ENCODE measurements at places on chromosomes 1 and 21. TPM values are rescaled to one million over a fixed set of nuclear protein-coding genes. Genes with fewer than 3 reads are reported as not detected.

The DDR2 gene
- total RNA-seq = 146 TPM

DNA sequence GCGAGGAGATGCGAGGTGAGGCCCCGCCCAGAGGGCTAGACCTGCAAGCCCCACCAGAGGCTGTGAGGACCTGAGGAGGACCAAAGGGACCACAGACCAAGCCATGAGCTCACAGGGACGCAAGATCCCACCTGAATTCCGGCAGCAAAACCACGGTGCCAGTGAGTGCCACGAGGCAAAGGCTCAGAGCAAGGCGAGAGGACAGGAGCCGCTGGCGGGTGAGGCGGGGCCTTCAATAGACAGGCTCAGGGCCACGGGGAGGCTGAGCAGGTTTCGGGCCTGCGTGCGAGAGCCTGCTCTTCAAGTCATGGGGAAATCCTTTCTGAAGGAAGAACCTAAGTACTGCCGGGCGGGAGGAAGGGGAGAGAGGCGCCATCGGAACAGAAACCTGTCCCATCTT is 7.1 kb upstream of the TMEM240 start:
- H3K36me3 ChIP-seq = no peaks in the 10 kb centered on the region
- no peak overlapping the region for H3K4me3 ChIP-seq
- H3K27ac ChIP-seq = no peak overlapping the region

DNA sequence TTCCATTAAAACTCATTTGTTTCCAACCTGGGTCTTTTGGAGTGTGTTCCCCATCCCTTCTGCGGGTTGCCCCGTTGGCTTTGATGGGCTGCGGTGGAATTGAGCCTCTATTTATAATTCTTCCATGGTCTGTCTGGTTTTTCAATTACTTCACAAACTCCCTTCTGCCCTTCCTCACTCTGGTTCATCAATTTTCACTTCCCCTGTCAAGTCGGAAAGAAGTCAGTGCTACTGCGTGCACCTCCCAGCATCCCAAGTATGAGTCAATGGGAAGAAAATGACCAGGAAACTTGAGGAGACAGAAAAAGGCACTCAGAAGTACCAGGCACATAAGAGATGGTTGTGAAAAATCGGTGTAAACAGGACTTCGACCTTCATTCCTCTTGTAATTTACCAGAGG is 126.2 kb downstream of the KAZN start:
- no peaks in the 10 kb centered on the region for H3K27me3 ChIP-seq
- H3K4me1 ChIP-seq = no peaks in the 10 kb centered on the region
- no peak overlapping the region for H3K4me3 ChIP-seq
- DNase-seq = no peak
- H3K36me3 ChIP-seq = no peaks in the 10 kb centered on the region

The PEX11B gene
- 14.9 TPM for total RNA-seq

DNA sequence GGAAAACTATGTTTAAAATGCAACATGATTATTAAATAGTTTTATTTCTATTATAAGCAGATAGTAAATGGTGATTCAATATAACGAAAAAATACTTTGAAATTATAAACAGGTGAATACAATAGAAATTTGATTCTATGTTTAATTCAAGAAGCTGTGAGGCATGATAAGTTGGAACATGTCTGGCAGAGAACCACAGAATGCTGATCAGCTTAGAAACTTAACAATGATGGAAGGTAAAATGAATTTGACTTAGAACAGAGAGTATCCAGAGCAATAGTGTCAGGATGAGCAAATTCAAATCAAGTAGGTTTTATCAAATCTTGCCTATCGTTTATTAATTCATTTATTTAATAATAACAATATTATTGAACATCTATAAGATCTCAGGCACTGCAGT is 83.4 kb upstream of the ADGRL4 start:
- no peaks in the 10 kb centered on the region for H3K36me3 ChIP-seq
- no peaks in the 10 kb centered on the region for H3K27me3 ChIP-seq
- no peak for DNase-seq
- no peak overlapping the region for H3K27ac ChIP-seq

GRCh38 chr1:203299169-203299568 is 6.2 kb upstream of the BTG2 start:
- no peak overlapping the region for H3K4me3 ChIP-seq
- H3K27me3 ChIP-seq = no peaks in the 10 kb centered on the region
- no peaks in the 10 kb centered on the region for H3K4me1 ChIP-seq
- H3K27ac ChIP-seq = no peak overlapping the region
- DNase-seq = no peak

The SORT1 gene
- 310 TPM for total RNA-seq

- H3K27ac ChIP-seq = no peak overlapping the region
- no peak for DNase-seq
- H3K4me1 ChIP-seq = no peaks in the 10 kb centered on the region
- H3K36me3 ChIP-seq = peaks cover 2% of the 10 kb centered on the region
- H3K27me3 ChIP-seq = no peaks in the 10 kb centered on the region
- no peak overlapping the region for H3K4me3 ChIP-seq
Measured at GRCh38 chr1:66852870-66853269, 51.8 kb upstream of the INSL5 start.

The EFNA1 gene
- total RNA-seq = 18.9 TPM

DNA sequence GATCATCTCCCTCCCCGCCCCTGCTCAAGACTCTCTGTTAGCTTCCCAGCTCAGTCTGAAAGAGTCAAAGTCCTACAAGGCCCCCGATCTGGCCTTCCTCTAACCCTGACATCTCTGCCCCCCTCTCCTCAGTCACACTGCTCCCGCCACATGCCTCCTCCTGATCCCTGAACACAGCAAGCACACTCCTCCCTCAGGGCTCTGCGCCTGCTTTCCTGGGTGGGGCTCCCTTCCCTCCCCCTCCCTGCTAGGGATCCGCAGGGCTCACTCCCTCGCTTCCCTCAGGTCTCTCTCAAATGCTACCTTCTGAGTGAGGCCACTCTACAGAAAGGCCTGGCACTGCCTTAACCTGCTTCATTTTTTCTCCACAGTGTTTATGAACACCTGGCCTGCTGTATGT is 5.7 kb upstream of the GALE start:
- H3K27me3 ChIP-seq = no peaks in the 10 kb centered on the region
- H3K27ac ChIP-seq = no peak overlapping the region
- no peaks in the 10 kb centered on the region for H3K4me1 ChIP-seq
- H3K4me3 ChIP-seq = no peak overlapping the region
- DNase-seq = no peak
- H3K36me3 ChIP-seq = no peaks in the 10 kb centered on the region

DNA sequence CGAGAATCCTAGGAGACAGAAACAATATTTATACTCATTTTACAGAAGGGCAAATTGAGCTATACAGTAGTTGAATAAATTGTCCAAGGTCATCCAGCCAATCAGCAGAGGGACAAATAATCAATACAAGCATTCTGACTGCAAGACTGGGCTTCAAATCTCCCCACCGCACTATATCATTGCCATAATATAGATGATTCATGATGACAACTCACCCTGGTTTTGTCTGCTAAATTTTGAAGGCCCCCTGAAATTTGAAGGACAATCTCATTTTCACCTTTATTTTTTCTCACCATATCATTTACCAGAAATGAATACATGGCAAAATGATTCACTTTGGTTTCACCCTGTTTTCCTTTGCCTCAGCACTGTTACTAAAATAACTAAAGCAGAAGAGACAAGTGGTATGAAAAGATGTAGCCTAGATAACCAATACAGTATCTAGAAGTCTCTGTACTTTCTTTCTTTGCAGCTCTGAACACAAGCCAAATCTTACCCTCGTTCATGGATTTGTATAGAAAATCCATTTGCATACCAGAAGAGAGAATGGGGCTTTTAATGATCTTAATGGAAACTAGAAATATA is 292.5 kb downstream of the TTLL7 start:
- no peak overlapping the region for H3K27ac ChIP-seq
- no peak for DNase-seq
- H3K4me3 ChIP-seq = no peak overlapping the region
- H3K27me3 ChIP-seq = no peaks in the 10 kb centered on the region
- H3K36me3 ChIP-seq = no peaks in the 10 kb centered on the region
- H3K4me1 ChIP-seq = no peaks in the 10 kb centered on the region

The RASSF5 gene
- 14.8 TPM for total RNA-seq

GRCh38 chr1:31765516-31765915 is 1.4 kb upstream of the ADGRB2 start:
- H3K36me3 ChIP-seq = no peaks in the 10 kb centered on the region
- H3K27ac ChIP-seq = no peak overlapping the region
- no peaks in the 10 kb centered on the region for H3K4me1 ChIP-seq
- no peak for DNase-seq
- no peak overlapping the region for H3K4me3 ChIP-seq
- H3K27me3 ChIP-seq = no peaks in the 10 kb centered on the region

The SPRR3 gene
- total RNA-seq = not detected

DNA sequence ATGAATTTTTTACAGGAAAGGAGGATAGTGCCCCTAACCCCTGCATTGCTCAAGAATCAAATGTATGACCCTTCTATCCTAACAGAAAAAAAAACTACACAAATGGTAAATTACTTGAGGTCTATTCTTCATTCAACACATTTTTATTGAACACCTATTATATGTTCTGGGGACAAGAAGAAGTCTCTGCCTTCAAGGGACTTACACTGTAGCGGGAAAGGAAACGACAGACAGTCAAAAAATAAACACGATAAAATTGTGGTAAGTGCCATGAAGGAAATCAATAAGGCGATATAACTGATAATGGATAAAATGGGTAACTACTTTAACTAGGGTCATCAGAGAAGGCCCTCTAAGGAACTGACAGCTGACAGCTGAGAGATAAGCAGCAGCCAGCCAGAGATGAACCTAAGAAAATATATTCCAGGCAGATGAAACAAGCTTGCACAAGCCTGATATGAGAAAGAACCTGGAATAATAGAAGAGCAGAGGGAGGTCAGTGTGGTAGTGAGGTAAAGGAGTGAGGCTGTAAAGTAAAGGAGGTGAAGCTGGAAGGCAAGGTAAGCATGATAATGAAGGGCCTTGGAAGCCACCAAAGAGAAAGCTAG is 66.4 kb downstream of the PHTF1 start:
- DNase-seq = no peak
- H3K36me3 ChIP-seq = peaks cover 8% of the 10 kb centered on the region
- no peaks in the 10 kb centered on the region for H3K4me1 ChIP-seq
- H3K27ac ChIP-seq = no peak overlapping the region

The SHC1 gene
- total RNA-seq = 165 TPM

DNA sequence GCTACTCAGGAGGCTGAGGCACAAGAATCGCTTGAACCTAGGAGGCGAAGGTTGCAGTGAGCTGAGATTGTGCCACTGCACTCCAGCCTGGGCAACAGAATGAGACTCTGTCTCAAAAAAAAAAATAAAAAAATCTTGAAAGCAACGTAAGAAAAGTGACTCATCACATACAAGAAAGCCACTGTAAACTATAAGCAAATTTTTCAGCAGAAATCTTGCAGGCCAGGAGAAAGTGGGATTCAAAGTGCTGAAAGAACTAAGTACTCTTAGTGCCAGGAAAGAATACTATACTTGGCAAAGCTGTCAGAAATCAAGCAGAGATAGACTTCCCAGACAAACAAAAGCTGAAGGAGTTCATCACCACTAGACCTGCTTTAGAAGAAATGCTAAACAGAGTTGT is 4.4 kb upstream of the HMGN1 start:
- H3K36me3 ChIP-seq = no peaks in the 10 kb centered on the region
- no peak for DNase-seq
- H3K4me3 ChIP-seq = no peak overlapping the region
- H3K4me1 ChIP-seq = no peaks in the 10 kb centered on the region
- H3K27me3 ChIP-seq = no peaks in the 10 kb centered on the region
- no peak overlapping the region for H3K27ac ChIP-seq

- H3K36me3 ChIP-seq = no peaks in the 10 kb centered on the region
- H3K4me1 ChIP-seq = no peaks in the 10 kb centered on the region
- no peak overlapping the region for H3K4me3 ChIP-seq
- H3K27me3 ChIP-seq = no peaks in the 10 kb centered on the region
Measured at GRCh38 chr1:11527541-11528452, 48.8 kb downstream of the DISP3 start.

The BSND gene
- total RNA-seq = not detected

DNA sequence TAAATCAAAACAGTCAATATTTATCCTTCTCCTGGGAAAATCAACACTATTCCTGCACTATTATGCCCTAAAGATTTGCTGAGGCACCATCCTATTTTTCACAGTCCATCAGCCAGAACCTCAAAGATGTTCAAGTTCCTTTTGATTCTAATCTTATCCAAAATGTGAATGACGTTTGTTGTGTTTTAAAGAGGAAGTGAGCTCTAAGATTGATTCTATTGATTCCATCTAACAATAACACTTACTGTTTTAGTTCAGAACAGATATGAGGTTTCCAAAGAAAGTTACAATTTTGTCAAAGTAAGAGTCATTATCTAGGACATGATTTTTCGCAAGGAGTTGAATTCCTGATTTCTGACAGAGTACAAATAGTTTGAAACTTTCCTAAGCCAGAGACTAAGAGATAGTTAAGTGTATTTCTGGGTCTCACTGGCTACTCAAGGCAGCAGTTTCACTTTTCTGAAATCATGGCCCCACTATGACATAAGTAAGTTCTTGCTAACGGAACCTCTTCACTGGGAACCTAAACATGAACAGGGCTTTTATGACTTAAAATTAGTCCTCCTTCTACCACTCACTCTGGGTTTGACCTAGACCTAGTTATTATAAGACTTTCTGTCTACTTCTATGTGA is 84.7 kb downstream of the LHX9 start:
- DNase-seq = no peak
- H3K4me1 ChIP-seq = no peaks in the 10 kb centered on the region
- H3K4me3 ChIP-seq = no peak overlapping the region
- no peak overlapping the region for H3K27ac ChIP-seq
- H3K27me3 ChIP-seq = no peaks in the 10 kb centered on the region

DNA sequence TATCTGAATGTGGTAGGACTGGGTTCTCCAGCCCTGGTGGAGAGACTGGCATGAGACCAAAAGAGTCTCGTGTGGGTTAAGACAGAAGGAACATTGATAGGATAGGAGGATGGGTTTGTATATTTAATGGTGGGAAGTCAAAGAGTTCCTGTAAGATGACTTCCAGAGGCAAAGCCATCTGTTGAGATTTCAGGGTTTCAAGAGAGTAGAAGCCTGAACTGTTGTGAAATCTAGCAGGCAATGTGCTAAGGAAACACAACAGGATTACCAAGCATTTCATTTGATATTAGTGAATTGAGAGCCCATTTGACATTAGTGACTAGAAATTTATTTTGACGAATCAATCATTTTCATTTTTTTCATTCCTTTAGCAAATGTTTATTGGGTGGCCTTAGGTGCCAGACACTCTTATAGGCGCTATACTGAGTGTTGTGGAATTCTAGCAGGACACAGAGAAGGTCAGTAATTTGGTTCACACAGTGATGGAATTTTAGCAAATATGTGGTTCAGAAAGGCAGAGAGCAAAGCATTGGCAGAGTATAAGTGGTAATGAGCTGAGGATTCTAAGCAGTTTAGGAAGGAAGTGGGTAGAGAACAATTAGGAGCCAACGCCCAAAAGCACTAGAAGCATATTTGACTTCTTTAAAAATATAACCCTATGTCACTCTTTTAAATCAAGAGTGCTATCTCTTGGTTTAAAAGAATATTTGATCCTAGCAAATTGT is 149.3 kb downstream of the AK5 start:
- no peak overlapping the region for H3K4me3 ChIP-seq
- no peaks in the 10 kb centered on the region for H3K36me3 ChIP-seq
- DNase-seq = no peak
- no peaks in the 10 kb centered on the region for H3K27me3 ChIP-seq

All from aorta (tissue), 5 donors.